ENCODE measurements at places on chromosomes 7 and 10.

GRCh38 chr10:35422228-35422627, 85.9 kb downstream of the CCNY start:
- DNase-seq: no peak

- DNase-seq: no peak
Measured at GRCh38 chr10:66234872-66235271, 691.0 kb upstream of the LRRTM3 start.

GRCh38 chr7:20738518-20739481, 47.9 kb downstream of the SP8 start:
- no peak for DNase-seq

GRCh38 chr10:31792745-31793144, 135.9 kb downstream of the ARHGAP12 start:
- no peak for DNase-seq

DNA sequence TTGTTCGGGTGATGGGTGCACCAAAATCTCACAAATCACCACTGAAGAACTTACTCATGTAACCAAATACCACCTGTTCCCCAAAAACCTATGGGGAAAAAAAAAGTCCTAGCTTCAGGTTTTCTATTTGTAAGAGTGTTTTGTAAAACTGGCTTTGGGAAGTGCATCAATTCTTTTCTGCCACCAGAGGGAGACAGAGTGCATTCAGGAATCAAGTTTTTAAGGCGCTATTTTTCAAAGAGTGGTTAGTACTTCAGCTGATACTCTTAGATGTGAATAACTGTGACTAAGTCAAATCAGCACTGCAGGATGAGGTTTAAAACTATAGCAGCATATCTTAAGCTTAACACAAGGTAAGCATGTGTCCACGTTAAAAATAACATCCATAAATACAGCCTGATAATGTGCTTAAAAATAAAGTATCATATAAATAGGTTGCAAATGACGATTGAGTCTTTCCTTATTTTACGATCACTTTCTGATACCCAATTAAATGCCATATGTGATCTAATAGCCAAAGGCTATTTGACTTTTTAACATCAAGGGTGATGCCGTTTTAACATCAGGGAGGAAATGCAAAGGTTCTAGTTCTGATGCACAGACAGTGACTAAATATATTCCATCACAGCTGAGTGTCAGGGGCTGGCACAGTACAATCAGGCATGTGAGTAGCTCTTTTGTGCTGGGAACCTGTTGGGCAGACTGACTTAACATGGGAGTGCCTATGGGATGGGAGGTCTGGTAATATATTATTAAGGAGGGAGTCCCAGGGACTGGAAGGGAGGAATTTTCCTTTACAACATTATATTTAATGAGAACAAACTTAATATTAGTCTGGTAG, 10.6 kb upstream of the LYZL2 start:
- DNase-seq: peak; percentile 9

GRCh38 chr7:69445541-69445940, 152.7 kb upstream of the AUTS2 start:
- no peak for DNase-seq

- DNase-seq: no peak
Measured at GRCh38 chr7:27189997-27190748, 5.1 kb upstream of the HOXA11 start.

DNA sequence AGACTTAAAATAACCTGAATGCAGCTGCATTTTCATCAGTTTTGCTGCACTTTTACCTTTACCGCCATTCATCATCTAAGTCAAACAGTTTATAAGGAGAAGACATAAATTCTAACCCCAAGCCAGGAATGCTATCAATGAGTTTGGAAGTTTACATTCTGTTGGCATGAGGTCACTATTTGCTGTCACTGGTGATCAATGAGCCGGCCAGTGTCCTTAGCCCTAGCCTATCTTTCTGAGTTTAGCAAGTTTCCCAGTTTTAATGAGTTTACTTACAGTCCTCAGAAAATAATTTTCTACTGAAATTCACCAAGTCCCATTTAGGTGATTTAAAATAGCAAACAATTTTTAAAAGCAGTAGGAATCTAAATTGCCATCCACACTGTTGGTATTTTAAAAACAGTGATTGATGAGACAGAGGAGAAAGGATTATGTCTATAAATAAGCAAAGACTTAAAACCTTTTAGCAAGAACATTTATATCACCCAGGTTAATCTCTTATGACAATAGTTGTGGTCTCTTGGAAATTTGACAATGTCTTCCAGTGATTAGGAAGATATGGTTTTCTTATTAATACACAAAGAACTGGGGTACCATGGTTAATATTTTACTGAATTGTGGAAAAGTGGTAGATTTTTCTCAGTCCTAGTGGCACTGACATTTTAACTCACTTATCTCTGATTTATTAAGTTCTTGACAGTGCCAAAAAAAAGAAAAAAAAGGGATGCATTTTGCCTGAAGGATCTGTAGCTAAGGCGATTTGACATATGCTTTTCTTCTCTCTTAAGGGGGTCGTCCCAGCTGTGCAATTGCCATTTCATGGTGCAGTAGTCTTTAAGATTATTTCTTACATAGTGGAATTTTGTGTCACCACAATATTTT, 443.4 kb upstream of the ANKRD30A start:
- no peak for DNase-seq

- DNase-seq: no peak
Measured at GRCh38 chr7:100185726-100186125, 8.0 kb downstream of the STAG3 start.

GRCh38 chr7:29749701-29750321, 56.5 kb upstream of the WIPF3 start:
- DNase-seq: no peak

DNA sequence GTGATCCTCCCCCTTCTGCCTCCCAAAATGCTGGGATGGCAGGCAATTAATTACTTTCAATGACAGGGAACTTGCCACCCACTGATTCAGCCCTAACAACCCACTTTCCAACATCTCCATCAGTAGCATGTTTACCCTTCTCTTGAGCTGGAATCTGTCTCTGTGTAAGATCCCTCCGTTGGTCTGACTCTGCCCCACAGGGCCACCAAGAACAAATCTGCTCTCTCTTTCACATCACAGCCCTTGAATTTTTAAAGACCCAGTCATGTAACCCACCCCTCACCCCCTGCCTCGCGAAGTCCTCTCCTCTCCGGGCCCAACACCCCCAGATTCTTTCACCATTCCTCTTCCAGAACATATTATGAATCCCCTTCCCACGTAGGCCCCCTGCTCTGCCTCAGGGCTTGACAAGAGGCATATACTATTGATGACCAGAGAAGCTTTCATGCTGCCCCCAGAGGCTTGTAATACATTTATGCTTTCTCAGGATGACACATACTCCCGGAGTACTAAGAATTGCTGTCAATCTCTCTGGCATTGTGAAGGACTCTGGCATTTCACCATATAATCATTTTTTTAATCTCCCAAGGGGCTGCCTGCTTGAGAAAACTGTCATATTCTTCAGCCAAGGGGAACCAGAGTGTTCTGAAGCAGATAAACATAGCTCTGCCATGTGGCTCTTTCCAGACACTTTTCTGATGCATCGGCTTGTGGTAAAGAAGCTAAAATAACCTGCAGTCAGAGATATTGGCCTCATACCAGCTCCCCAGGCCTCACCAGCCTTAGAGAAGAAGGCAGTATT, 179.2 kb upstream of the AUTS2 start:
- no peak for DNase-seq

DNA sequence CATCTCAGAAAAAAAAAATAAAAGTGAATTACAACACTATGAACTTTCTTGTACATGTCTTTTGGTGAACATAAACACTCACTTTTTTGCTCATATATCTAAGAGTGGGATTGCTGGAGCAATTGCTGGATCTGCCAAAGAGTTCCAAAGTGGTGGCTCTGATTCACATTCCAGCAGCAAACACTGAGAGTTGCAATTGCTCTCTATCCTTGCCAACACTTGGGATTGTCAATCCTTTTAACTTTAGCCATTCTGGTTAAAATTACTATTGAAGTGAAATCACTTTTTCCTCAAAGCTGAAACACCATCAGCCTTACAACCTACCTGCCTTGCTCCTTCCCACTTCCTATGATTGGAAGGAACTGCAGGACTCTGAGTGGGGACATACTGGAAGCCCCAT, 70.7 kb downstream of the CDHR3 start:
- no peak for DNase-seq

DNA sequence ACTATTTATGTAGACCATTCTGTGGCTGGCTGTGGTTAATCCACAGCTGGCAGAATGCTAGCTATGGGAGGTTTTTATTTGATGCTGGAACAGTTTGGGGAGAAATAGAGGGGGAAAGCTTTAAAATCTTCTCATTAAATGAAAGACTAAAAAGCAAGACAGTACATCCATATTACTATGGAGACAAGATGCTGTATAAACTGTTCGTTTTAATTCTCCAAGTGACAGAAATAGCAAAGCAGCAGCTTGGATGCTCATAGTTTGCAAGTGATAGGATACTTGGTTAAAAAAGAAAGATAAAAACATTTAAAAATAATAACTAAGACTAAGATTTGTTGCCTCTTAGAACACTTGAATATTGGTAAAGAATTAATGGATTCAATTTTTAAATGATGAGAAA, 304.9 kb upstream of the KAT6B start:
- DNase-seq: no peak

DNA sequence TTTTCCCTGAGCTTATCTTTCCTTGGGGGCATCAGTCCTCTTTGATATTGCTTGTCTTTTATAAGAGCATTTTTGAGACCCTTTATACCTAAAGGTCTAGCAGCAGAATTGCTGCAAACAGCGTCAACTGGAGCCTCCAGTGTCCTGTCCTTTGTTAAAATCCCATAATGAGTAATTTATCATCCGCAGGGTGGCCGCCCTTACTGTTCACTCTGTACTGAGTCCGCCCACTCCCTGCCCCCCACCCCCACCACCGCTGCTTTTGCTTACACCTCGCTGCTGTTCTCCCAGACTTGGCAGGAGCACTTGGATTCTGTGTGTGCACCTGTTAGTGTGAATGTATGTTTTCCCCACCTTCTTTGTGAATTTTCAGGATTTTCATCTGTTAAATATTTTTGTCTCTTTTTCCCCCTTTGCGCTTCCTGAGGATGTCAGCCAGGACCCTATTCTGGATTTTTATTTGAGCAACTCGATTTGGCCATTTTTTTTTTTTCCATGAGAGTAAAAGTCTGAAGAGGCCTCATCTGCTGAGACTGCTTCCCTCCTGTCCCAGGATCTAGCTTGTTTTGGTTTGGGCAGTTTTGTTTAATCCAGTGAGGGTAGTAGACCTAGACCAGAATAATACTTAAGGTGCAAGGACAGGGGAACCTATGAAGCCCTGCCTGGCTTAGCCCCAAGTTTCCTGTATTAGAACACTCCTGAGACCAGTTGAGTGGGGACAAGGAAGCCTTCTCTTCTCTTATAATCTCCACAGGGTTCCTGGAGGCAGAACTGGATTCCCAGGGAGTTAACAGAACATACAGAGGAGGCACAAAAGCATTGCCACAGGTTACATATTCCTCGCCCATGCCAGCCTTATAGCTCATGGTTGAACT, 8.2 kb downstream of the AGFG2 start:
- no peak for DNase-seq

GRCh38 chr10:51689536-51689935, 9.9 kb downstream of the CSTF2T start:
- no peak for DNase-seq

GRCh38 chr7:38873433-38873832, 35.6 kb downstream of the VPS41 start:
- no peak for DNase-seq

DNA sequence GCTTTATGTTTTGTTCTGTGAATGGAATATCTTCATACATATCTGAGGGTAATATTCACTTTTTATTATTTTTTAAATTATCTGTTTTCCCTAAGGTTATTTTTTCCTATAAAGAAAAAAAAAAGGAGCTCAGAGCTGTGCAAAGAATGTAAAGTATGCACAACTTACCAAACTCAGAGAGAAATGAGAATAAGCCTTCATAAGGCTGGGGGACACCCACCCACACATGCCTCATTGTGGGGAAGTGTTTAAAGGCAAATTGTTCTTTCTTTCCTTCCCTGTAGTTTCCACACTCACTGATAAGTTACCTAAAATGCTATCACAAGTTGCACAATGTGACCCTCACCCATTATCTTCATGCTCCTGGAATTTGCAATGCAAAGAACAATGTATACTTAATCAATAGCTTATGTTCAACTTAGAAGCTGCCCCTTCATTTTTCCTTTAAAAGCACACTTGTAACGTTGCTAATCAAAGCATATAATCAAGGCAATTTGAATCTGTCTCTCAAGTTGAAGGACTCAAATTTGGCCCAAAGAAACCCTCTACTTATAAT, 108.1 kb downstream of the GNAT3 start:
- DNase-seq: no peak

GRCh38 chr10:32692174-32692573, 246.2 kb downstream of the CCDC7 start:
- DNase-seq: no peak

DNA sequence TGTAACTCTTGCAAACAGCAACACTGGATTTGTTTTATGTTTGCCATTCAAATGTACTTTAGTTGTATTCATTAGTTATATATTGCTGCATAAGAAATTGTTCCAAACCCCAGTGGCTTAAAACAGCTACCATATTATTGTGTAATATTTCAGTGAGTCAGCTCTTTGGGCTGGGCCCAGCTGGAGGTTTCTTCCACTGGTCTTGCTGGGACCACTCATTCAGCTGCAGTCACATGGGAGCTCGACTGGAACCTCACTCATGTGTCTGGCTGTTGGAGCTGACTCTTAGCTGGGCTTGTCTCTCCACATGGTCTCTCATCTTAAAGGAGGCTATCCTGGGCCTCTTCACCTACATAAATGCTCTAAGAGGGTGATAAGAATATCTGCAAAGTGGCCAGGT, 23.2 kb upstream of the PIP4K2A start:
- DNase-seq: no peak

- DNase-seq: no peak
Measured at GRCh38 chr7:135204341-135204749, 7.0 kb downstream of the WDR91 start.

- DNase-seq: peak; percentile 11
Measured at GRCh38 chr10:103847909-103848468, 7.4 kb downstream of the SH3PXD2A start.

DNA sequence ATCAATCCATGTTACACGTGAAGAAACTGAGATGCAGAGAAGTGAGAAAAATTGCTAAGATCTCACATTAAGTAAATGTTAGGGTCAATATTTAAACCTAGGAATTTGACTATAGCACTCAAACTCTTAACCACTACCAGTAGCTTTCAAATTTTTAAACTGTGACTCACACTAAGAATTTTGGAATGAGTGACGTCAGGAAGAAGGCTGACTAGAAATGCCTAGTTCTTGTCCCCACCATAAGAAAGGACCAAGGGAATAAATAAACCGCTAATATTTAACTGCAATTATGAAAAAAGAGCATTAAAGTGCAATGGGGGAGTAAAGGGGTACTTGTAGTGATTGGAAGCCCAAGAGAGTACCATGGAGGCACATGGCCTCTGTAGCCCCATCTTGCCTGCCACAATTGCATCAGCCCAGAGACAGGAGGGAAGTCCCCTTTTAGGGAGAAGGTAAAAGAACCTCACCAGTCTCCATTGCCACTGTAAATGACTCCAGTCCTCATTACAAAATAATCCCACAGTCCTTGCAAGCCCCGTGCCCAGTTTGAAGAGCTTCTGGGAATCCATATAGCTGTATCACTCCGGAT, 3.5 kb upstream of the AKR1B1 start:
- no peak for DNase-seq

GRCh38 chr10:125369382-125370326, 209.3 kb upstream of the CTBP2 start:
- no peak for DNase-seq
